ENCODE measurements at places on chromosomes 3 and 15.

DNA sequence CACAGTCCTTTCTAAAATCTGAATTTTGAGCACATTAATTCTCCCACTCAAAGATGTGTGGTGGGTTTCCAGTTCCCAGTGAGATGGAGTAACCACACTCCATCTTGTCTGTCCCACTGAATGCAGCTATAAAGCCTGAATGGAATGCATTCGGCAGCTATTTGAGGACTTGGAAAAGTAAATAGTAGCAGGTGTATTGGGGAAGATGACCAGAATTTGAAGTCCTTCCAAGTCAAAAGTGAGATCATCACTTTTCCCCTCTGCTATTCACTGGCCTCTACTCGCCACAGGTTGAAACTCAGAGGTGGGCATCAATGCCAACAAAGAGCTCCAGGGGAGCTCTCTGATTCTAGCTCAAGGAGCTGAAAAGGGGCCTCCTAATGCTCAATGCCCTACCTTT lies 8.1 kb upstream of the GNB5 start:
- DNase-seq, result no peak

GRCh38 chr3:127608362-127608718 lies 10.1 kb downstream of the MCM2 start:
- no peak for DNase-seq

- DNase-seq, result no peak
Measured at GRCh38 chr3:61311044-61311443, 59.8 kb upstream of the FHIT start.

GRCh38 chr15:63456258-63456657 lies 48.1 kb upstream of the USP3 start:
- no peak for DNase-seq

DNA sequence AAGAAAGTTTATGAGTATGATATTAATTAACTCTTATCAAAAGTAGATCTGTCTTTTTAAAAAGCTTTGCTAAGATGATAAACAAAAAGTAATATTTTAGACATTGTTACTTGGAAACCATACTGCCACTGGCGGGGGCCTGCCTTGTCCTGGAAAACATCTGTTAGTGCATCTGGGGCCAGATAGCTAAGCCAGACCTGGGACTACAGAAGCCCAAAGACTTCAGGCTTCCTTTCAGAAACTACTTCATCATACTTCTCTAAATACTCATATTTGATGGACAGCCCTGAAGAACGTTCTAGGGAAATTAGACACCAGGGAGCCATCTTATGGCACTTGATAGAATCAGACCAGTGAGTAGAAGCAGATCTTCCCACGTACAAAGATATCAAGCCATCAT lies 795.4 kb upstream of the SEMA6D start:
- no peak for DNase-seq
